Lung microvascular endothelial cell (primary cell): ENCODE measurements at places on chromosomes 16 and 17.

GRCh38 chr17:7177954-7178477 lies 1.2 kb downstream of the ASGR1 start:
- peak; percentile 74 for DNase-seq

GRCh38 chr17:59641799-59642484 lies 22.2 kb downstream of the CLTC start:
- no peak for DNase-seq

- no peak for DNase-seq
Observed at GRCh38 chr17:19743101-19744100, 4.7 kb downstream of the ALDH3A1 start.

- DNase-seq, result no peak
Observed at GRCh38 chr16:759110-759910, 1.2 kb upstream of the MSLN start.

DNA sequence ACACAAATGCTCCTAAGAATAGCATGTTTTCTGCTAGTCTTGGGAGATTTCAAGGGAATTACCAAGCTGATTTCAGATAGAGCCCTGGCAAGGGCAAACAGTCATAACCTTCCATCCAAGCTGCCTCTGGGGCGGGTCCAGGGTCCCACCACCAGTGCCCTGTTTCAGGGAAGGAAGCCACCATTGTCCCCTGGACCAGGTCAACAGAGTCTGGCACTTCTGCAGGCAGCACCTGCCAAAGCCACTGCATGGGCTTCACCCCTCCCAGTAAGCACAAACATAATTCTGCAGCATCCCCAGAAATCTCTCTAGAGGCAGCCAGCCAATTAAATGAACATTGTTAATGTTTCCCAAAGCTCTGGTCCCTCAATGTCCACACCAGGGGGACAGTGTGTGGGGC lies 143.0 kb downstream of the SALL1 start:
- no peak for DNase-seq

GRCh38 chr17:1937461-1937860 lies 87.7 kb downstream of the RTN4RL1 start:
- no peak for DNase-seq

GRCh38 chr16:23505671-23506605 lies 4.4 kb downstream of the GGA2 start:
- DNase-seq, result peak; percentile 16

DNA sequence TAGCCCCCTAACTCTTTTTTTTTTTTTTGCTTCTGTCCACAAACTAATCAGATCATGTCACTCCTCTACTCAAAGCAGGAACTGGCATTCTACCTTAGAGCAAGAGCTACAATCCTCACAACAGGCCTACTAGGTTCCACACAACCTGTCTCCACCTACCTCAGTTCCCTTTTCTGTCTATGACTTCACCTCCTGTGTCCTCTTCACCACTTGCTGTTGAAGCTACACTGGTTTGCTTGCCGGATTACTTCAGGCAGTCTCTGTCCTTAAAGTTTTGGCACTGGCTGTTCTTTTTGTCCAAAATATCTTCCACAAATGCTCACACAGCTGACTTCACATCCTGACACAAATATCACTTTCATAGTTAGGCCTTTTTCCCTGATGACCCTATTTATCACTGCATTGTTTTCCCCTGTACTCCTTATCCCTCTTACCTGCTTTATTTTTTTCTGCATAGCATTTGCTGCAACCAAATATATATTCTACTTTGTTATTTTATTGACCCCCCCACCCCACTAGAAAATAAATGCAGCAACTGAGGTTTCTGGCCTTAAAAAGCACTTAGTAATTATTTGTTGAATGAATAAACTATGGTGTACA lies 72.0 kb downstream of the KANSL1 start:
- peak; percentile 23 for DNase-seq

- DNase-seq, result peak; percentile 30
Observed at GRCh38 chr17:6701719-6702118, 11.4 kb downstream of the SLC13A5 start.

GRCh38 chr17:43732958-43733357 lies 25.6 kb downstream of the SOST start:
- DNase-seq, result no peak

DNA sequence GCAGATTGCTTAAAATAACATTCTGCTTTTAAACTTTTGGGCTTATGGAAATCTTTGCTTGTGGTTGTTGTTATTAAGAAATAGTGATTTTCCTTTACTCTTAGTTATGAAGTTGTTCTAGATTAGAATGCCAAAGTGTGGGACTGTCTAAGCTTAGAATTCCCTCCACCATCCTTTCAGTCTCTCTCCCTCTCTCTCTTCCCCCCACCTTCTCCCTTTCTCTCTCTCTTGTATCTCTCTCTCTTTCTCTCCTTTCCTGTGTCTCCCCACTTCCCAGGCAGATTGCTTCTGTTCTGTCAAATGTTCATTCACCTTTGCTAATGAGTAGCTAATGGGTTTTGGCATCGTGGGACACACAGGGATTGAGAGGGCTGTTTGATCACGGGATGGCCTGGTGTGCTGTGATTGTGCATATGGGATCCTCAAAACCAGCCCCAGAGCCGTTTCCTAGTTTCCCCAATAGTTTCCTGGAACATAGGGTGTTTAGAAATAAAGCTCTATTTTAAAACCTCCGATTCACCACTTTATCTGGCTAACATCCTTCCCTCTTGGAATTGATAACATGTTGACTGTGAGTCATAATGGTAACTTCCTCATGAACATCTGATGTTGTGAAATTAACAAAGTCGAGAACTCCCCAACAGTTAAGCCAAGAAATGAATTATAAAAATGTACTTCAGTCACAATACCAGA lies 502.6 kb downstream of the TMEM114 start:
- no peak for DNase-seq

- DNase-seq, result no peak
Observed at GRCh38 chr16:88798772-88799455, 4.7 kb upstream of the CDT1 start.

DNA sequence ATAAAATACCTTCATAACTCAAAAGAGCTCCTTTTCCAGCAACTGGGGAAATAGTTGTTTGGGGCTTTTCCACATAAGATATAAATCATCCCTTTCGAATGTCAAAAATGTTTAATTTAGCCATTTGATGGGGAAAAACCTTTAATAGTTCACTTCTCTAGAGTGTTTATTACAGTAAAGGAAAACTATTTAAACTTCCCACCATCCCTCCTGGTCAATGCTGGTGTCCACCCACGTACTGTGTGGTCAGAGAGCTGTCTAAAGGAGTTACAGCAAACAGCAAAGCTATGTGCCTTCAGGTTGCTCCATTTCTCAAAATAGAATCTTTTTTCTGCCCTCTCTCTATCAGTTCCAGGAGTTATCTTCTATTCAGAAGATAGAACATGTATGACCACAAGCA lies 33.5 kb downstream of the KANSL1 start:
- no peak for DNase-seq

DNA sequence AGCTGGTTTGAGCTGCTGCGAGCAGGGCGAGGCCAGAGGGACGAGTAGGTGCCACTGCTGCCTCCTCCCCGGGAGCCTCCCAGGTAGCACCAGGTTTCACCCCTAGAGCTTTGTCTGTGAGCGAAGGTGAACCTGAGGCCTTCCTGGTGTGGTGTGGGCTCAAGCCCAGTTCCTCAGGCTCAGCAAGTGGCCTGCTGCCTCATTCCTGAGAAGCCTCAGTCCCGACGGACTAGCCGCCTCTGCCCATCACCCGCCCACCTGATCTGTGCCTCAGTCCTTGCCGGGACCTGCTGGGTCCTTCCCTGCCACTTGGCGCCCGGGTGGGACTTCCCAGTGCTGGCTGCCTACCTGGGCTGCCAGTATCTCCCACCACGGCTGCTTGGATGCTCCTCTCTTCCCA lies 1.7 kb downstream of the NLRC3 start:
- DNase-seq, result no peak

DNA sequence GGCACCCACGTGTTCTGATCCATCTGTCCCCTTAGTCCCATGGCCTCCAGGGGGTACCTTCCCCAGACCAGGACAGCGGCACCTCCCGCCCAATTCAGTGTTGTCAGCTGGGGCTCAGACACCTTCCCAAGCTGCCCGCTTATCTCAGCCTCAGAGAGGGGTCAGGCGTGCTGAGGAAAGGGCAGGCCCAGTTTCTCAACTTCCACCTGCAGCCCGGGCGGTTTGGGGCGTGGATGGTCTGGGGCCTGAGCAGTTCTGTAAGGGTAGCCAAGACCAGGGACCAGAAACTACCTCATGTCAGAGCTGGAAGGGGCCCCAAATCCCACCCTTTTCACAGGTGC lies 5.1 kb downstream of the PLCD3 start:
- no peak for DNase-seq

- DNase-seq, result no peak
Observed at GRCh38 chr16:56716761-56717160, 13.2 kb upstream of the NUP93 start.

DNA sequence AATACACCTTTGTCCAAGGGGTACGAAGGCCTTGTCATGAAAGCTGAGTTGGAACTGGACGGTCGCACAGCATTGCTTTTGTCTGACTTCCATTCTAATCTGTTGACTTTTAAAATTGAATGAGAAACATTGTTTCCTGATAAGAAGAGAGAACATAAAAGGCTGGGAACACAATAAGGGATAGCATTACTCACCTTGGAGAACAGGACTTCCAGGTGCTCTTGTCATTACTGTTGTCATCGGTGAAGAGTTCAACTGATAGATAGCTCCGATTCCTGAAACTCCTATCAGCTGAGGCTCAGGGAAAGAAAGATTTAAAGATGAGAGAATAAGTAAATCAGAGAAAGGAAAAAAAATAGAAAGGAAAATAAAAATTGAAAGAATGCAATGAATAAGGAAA lies 351.1 kb downstream of the KCNJ2 start:
- DNase-seq, result no peak

DNA sequence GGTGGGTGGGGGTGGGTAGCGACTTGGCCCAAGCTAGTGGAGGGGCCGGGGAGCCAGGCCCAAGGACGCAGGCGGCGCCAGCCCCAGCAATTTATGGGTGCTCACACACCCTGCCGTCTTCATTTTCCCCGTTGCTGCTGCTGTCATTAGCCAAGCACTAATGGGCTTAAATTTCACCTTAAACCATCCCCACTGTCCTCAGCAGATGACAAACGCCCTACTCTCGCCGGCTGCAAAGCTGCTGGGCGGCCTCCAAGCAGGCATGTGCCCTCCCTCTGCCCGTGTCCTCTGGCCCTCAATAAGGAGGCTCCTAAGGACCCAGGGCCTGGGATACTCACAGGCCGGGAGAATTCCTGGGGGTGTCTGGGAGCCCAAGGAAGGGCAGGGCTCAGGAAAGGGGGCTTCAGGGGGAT lies 66.1 kb downstream of the SREBF1 start:
- no peak for DNase-seq

- no peak for DNase-seq
Observed at GRCh38 chr17:62848334-62848733, 40.2 kb upstream of the MARCHF10 start.

GRCh38 chr17:75485688-75486087 lies 29.3 kb downstream of the TMEM94 start:
- DNase-seq, result no peak

DNA sequence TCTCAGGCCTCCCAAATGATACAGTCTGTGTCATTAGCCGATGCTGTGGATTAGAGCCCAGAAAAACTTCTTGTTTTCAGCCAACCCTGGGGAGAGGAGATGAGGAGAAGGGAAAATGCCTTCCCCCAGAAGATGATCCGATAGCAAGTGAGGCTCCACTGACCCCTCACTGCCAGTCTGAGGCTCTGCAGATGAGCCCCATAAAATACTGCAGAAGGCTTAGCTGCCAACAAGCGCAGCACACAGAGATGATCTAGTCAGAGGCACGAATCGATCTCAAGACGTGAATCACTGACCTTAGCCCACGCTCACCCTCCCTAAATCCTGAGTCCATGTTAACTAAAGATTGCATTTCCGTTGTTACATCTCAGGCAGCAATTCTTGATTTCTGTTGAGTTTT lies 31.5 kb downstream of the SALL1 start:
- DNase-seq, result no peak

- peak; percentile 88 for DNase-seq
Observed at GRCh38 chr16:86929057-86929871, 350.9 kb downstream of the FOXL1 start.

DNA sequence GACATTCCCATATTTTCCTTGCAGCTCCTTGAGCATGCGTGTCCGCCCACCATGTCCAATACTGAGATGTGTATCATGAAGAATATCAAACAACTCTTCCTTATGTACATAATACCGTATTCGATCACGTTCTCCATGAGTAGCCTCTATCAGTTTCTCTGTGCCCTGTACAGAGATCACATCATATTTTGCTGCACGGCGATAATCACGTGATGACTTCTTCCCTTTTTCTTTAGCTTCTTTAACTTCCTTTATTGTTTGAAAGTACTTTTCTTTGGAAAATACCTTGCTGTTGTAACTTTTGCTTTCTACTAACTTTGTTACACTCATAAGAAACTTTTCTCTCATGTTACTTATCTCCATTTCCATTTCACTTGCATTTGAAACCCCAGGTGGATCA lies 6.6 kb downstream of the KRABD2 start:
- no peak for DNase-seq

- no peak for DNase-seq
Observed at GRCh38 chr16:78984887-78985464, 615.6 kb downstream of the MAF start.

GRCh38 chr17:82449131-82449882 lies 1.2 kb downstream of the CYBC1 start:
- no peak for DNase-seq

DNA sequence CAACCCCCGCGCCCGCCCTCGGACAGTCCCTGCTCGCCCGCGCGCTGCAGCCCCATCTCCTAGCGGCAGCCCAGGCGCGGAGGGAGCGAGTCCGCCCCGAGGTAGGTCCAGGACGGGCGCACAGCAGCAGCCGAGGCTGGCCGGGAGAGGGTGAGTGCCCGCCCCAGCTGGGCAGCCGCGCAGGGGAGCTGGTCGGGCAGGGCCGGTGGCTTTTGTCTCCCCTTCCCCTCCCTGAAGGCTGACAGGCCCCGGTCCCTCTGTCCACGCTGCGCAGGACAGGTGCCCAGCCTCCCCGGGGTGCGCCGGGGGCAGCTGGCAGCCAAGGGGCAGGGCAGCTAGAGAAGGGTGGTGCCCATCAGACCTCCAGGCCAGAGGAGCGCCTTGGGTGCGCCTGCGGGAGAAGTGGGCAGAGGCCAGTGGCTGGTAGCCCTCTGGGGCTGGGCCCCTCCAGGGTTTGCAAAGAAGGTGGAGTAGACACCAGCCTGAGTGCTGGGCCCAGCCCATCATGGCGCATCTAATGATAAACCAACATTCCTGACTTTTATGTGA lies 278 bp downstream of the ITGB4 start:
- peak; percentile 52 for DNase-seq

DNA sequence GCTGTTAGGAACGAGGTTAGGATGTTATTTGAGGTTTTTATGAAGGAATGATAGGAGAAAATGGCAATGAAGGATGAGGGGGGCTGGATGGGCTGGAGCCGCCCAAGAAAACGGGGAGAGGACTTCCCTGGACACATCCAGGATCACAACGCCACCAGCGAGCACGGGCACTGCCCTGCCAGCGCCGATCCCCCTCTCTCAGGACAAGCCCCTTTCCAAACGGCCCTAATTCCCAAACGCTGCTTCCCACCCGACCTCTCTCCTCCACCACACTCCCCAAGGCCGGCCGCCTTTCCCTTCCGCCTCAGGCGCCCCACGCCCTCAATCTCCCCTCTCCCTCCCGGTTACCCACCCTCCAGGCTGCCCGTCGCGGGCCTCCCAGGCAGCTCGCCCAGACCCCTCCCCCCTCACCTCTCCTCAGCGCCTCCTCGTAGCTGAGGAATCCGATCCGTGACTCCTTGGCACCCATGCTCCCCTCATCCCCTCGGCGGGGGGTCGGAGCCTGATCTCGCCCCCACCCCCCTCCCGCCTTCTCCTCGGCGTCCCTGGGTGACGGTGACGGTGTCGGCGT lies 377 bp downstream of the USP32 start:
- DNase-seq, result no peak
